Omental fat pad (tissue), 4 donors: ENCODE measurements at places on chromosomes 1 and 21. TPM values are rescaled to one million over a fixed set of nuclear protein-coding genes. Genes with fewer than 3 reads are reported as not detected.

The CCDC185 gene
- not detected for total RNA-seq

The PTPRU gene
- 12.3 TPM for total RNA-seq

The LCE1B gene
- total RNA-seq: not detected

- DNase-seq: no peak
These were observed 173.6 kb downstream of the COP1 start for GRCh38 chr1:176033474-176033873.

GRCh38 chr1:228109962-228110488 is 926 bp upstream of the MRPL55 start:
- no peak for DNase-seq

GRCh38 chr21:35900539-35900938 is 159.8 kb downstream of the SETD4 start:
- no peak for DNase-seq
